ENCODE measurements at places on chromosomes 12 and 14. TPM values are rescaled to one million over a fixed set of nuclear protein-coding genes. Genes with fewer than 3 reads are reported as not detected.

The PRPH gene
- polyA plus RNA-seq, result 9.6 TPM

The PLEKHG7 gene
- not detected for polyA plus RNA-seq

The GPR68 gene
- polyA plus RNA-seq, result 1.2 TPM

The PLEKHD1 gene
- 0.04 TPM for polyA plus RNA-seq

The ZNF664 gene
- polyA plus RNA-seq, result 63.5 TPM

The CMAS gene
- polyA plus RNA-seq, result 49.0 TPM
